Fibroblast of villous mesenchyme (primary cell): ENCODE measurements at places on chromosomes 11 and 22.

- DNase-seq = no peak
Measured at GRCh38 chr11:37497326-37497725, 899.3 kb upstream of the RAG2 start.

DNA sequence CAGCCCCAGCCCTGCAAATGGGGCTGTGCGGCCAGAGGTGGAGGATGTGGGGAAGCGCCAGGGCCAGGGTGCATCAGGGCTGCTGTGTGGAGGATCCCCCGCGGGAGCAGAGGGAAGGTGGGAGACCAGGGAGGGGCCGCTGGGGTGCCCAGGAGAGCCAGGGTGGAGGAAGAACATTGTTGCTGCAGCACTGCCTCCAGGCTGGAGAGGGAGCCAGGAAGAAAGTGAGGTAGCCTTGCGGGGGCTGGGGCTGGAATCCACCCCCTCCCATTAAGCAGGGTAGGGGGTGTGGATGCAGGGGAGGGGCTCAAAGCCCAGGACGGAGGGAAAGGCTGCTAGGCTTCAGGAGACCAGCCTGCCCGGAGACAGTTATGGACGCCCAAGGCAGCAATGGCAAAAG lies 15.0 kb downstream of the CABP7 start:
- no peak for DNase-seq

DNA sequence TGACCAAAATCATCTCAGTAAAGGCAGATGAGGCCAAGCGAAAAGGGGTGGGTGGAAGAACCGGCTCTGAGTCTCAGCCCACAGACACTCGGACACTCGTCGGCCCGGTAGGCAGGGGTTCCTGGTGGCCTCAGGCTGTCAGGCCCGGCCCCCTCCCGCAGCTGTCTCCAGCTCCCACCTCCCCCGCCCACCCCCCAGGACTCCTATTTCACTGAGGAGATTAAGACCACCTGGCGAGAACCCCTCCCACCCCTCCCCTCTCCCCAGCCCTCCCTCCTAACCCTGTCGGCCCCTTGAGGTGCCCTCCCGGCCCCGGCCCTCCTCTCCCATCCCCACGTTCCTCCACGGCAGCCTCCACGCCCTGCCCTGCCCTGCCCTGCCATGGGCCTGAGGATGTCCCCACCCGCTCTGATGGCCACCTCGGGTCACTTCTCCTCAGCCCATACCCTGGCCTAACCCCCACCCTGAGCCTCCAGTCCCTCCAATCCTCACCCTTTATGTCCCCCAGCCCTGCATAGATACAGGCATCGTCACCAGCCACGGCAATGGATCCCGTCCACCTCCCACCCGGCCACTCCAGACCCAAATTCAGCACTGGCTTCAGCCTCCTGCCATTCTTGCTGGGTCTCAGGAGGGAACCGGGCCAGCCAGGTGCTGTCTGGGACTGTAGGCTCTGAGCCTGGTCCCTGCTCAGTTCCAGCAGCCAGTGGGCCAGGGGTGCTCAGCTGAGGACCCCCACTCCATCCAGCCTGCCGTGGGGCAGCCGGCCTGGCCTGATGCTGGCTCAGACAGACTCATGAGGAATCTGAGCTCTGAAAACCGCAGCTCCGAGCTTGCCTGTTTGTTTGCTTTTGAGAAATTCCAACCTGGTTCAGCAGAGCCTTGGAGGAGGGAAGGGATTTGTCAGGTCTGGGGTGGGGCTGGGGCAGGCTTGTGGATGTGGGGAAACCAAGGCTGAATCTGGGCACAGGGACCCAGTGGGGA lies 9.8 kb upstream of the TBX1 start:
- DNase-seq = peak; percentile 17

DNA sequence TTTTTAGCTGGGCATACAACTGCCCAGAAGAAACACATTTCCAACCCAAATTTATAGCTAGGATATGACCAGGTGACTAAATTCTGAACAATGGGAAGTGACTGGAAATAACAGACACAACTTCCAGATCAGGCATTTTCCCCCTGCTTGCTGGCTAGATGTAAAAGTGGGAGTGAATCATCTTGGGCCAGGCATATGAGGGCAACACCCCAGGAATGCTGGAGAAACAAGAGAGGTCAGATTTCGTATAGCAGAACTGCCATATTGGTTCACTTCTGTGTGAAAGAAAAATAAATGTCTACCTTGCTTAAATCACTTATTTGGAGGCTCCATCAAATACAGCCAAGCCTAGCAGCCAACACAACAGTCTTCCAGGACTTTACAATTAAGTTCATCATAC lies 7.4 kb downstream of the ATL3 start:
- peak; percentile 42 for DNase-seq

- no peak for DNase-seq
Measured at GRCh38 chr22:44537467-44537866, 39.4 kb upstream of the RTL6 start.

DNA sequence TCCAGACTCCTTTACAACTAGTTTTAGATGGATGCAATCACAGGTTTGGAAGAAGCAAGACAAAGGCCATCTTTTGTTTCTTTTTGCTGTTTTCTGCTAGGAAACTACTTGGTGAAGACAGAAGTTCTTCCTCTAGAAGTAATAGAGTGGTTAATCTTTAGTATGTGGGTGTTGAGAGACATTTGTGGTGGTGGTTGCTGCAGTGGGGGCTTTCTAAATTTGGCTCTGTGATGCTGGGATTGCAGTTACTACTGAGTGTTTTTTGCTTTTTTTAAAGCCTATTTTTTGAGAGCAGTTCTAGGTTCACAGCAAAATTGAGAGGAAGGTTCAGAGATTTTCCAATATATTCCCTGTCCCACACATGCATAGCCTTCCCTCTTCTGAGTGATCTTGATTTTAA lies 120.0 kb downstream of the AASDHPPT start:
- DNase-seq = no peak

- peak; percentile 19 for DNase-seq
Measured at GRCh38 chr11:79055856-79056631, 384.8 kb downstream of the TENM4 start.

- DNase-seq = no peak
Measured at GRCh38 chr11:69339041-69339733, 45.2 kb downstream of the MYEOV start.

DNA sequence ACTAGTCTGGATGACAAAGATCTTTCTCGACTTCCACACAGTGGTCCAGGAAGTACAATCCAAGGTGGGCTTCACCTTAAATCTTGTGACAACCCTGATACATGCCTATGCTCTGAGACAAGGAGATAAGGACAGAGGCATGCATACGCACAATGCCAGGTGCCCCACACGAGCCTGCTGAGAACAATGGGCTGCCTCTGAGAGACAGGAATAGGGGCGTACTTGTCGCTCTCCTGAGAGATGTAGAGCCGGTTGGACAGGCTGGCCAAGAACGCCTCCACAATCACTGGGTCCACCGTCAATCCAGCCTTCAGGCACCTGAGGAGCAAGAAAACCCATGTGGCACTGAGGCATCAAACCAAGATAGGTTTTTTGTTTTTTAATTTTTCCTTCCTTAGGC lies 25.5 kb downstream of the SERPIND1 start:
- no peak for DNase-seq

DNA sequence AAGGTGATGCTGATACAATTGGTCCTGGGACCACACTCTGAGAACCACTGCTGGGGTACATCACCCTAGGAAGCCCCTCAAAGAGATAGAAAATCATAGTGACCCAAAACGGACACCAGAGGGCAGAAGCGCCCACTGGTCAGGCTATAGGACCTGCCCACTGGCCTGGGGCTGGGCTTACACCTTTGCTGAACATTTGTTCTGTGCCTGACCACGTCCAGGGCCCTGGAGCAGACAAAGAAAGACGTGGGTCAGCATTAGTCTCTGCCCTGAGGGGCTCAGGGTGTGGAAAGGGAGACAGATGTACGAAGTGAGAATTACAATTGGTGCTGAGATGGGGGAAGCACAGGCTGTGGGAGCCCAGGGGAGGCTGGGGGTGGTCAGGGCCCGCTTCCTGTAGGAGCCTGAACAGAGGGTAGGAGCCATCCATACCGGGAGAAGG lies 14.4 kb upstream of the SERPINH1 start:
- peak; percentile 76 for DNase-seq

DNA sequence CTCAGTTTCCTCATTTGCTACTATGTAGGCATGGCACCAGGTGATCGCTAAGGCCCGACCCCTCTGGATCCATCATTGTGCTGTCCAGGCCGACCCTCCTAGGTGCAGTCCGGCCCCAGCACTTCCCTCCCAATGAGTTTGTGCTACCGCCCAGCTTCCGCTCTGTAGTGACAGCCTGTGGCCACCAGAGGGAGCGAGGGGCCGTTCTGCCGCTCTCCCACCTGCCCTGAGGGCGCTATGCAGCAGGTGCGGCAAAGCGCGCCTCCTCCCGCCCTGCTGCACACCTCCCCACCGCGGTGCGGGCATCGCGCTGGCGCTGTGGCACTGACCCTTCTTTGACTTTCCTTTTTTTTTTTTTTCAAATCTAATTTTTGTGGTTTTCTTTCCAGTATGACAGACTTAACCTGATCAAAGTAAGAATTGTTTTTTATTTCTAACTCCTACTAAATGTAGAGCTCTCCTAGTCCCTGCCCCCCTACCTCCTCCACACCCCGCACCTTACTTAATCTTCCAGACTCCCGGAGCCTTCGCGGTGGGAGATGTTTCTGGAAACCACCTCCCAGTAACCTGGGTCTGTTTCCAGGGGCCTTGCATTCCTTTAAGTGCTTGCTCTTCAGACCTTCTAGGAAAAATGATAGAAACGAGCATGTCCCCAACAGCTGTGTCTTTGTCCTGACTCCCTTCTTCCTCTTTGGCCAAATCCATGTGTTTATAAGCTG lies 73.7 kb downstream of the SCN3B start:
- peak; percentile 25 for DNase-seq

DNA sequence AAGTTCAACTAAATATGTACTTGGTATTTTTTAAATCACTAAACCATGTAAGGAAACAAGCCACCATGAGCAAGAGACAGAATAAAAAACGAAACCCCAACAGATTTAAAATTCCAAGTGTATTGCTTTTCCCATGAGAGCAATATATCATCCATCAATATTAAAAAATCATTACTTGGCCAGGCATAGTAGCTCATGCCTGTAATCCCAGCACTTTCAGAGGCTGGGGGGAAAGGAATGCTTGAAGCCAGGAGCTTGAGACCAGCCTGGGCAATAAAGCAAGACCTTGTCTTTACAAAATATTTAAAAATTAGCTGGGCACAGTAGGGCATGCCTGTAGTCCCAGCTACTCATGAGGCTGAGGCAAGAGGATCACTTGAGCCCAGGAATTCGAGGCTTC lies 190.8 kb downstream of the TTC28 start:
- no peak for DNase-seq

- DNase-seq = no peak
Measured at GRCh38 chr11:123314972-123315371, 115.1 kb upstream of the GRAMD1B start.

DNA sequence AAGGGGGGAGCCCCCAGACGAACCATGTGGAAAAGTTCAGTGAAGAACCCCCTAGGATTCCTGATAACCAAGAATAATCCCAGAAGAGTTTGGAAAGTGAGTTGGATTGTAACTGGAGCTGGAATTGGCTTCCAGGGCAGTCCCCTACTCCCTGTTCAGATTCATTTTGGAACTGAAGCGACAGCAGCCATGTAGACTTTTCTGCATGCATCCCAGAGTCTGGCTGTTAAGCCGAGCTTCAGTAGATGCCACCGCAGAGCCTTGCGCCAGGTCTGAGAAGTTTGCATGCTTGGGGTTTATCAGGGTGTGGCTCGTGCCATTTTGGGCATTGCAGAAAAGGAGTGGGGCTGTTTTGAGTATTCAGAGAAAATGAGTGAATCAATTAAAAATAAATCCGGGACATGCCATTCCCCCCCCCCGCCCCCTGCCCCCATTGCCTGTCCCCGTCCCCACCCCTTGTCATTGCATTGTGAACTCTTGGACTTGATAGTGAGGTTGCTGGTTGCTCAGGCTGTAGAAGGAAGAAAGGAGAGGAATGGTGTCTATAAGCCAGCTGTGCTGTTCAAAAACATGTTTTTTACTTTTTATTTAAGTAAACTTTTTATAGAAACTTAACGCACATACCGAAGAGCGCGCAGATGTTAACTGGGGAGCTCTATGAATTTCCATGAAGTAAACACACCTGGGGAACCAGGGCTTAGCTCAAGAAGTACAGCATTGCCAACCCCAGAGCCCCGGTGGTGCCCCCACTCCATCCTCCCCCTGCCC lies 71.2 kb downstream of the LDLRAD3 start:
- DNase-seq = no peak

DNA sequence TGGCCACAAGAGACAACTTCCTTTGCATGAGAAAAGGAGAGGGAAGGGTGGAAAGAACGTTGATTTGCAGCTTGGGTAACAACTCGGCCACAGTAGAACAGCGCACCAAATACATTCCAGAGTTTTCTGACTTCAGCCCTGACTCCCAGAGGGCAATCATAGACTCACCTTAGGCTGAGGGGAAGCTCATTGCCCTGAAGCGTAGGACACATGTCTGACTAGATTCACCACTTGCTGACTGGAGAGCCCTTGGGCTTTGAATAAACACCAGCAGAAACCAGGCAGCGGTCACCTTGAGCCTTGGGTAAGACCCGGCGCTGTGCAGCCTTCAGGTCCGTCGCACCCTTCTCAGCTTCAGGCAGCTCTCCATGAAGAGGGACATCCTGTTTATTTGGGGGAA lies 151.8 kb upstream of the GRIA4 start:
- no peak for DNase-seq

DNA sequence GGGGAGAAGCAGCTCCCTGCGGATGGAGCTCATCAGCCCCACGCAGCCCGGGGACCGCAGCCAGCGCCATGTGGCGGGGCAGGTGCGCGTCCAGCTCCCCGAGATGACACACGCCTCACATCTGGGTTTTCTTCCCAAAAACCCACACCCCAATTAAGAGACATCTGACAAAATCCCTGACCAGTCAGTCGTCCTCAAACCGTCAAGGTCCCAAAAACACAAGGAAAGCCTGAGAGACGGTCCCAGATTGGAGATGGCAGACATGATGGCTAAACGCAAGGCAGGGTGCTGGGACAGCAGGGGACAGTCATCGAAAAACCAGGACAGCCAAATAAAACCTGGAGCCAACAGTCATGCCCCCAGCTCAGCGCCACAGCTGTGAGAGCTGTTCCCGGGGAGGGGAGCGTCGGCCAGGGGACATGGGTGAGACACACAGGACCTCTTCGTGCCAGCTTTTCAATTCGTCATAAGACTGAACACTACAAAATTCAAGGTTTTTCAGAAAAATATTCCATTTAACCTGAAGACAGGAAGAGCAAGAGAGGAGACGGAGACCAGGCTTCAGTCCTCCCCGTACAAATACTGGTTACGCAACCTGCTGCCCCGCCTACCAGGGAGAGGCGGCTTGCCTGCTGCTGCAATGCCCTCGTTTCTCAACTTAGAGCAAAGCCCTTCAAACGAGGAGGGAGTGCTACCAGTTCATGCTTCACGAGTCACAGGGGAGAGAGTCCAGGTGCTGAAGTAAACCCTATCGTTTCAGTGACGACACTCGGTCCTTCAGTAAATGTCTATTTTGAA lies 10.5 kb downstream of the TOLLIP start:
- peak; percentile 92 for DNase-seq

DNA sequence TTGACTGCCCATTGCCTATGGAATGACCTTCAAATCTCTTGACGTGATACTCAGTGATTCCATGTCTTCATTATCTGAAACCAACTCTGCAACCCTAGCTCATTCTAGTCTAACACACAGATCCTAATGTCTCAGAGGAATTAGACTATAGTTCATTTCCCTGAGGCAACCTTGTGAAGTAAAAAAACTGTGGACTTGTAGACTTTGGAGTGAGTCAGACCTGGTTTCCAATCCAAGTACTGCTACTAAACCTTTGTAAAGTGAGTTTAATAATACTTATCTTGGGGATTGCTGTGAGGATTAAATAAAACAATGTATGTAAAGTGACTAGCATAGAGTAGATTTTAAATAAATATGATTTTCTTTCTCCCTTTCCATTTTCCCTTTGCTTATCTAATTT lies 226.1 kb downstream of the BLID start:
- peak; percentile 16 for DNase-seq

GRCh38 chr11:87366763-87367405 lies 329.1 kb downstream of the TMEM135 start:
- DNase-seq = no peak
